ENCODE measurements at places on chromosomes 16 and 17.

DNA sequence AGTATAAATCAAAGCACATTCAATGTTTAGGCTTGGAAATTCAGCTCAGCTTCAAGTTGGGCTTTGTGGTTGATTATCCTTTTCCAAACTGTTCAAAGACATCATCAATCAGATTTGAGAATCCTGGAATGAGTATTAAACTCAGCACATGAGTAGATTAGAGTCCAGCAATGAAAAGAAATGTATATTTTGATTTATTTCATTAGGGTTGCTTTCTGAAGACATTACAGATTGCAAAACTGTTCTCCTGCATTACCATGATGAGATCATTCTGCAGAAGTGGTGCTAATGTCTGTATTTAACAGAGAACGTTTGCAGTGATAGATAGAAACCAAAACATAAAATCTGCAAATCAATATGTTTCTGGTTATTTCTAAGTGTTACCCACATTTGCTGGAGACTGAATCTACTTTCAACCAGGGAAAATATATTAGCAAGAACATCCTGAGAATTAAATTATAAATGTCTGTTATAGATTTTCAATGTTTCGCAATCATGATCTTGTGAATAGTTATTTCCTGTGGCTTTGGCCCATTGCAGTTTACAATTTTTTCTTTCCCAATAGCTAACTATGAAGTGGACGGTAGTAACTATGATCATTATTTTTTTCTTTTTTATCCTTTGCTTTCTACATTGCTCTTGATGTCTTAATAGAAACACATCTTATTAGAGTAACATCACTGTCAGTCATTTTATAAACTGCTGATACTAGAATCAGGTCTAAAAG lies 1125.7 kb upstream of the GOT2 start:
- no peak for DNase-seq

GRCh38 chr16:29992344-29992967 lies 3.0 kb downstream of the HIRIP3 start:
- DNase-seq = no peak

DNA sequence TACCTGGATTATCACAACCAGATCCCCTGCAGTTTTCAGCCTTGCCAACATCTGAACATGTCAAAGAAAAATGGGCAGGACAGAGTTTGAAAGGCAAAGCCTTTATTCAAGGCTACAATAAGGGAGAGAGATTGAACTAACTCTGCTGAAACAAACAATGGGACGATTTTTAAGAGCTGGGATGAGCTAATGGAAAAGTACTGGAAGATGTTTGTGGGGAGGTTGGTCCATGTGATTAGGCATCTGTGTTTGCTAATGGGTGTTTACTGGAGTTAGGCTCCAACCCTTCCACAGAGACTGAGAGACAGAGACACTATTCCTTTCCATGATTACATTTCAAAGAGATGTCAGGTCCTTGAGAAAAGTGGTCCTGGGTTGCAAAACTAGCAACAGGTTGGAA lies 35.0 kb upstream of the HSBP1 start:
- no peak for DNase-seq

DNA sequence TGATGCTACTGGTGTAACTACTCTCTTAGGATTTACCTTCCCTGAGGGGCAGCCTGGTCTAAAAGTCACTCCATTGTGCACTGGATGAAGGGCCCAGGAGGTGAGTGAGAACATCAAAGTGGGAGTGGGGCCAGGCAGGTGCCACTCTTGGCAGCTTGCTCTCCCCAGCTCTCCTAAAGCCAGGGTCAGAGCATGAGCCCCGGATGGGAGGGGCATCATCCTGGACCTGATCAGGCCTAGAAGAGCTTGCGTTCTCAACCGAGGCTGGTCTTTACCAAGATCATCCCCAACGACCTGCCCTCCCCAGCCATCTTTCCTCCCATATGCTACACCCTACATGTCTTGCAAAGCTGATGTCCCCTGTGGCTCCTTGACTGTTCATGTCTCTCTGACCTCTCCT lies 87.1 kb downstream of the AIPL1 start:
- DNase-seq = no peak

GRCh38 chr16:66278604-66279262 lies 87.8 kb upstream of the CDH5 start:
- DNase-seq = no peak

DNA sequence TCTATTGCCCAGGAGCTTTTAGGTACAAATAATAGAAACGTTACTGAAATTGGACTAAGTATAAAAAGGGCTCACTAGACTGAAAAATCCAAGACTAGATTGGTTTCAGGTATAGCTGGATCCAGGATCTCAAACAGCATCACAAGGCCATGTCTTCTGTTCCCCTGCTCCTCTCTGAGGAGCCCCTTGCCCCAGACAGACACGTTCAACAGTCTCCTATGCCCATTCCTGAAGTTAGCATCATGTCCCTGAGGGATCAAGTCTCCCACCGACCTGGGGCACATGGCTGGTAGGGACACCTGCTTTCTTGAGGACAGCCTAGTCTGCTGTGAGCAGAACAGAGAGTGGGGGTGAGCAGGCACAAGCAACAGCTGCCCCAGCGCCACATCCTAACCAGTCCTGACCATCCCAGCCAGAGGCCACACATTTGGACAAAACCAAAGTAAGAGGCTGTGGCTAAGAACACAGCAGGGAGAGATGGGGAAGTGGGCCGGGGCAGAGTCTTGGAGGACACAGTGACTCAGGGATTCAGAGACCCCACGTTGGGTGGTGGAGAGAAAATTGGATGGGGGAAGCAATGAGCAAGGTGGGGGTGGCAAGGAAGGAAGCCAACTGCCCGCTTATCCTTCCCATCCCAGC lies 10.5 kb upstream of the MMP2 start:
- no peak for DNase-seq

Data from effector CD4-positive, alpha-beta T cell (primary cell).